SIG-M5 (cell line): ENCODE measurements at places on chromosomes 5 and 9.
A peak's percentile ranks its signal among the peaks of the same experiment; 100 is the strongest.

GRCh38 chr9:36976371-36977030 is 57.6 kb downstream of the PAX5 start:
- DNase-seq, result no peak

GRCh38 chr5:75524071-75524470 is 12.4 kb downstream of the POLK start:
- peak; percentile 21 for DNase-seq

- DNase-seq, result no peak
Observed at GRCh38 chr9:68672215-68672614, 32.8 kb upstream of the PIP5K1B start.

DNA sequence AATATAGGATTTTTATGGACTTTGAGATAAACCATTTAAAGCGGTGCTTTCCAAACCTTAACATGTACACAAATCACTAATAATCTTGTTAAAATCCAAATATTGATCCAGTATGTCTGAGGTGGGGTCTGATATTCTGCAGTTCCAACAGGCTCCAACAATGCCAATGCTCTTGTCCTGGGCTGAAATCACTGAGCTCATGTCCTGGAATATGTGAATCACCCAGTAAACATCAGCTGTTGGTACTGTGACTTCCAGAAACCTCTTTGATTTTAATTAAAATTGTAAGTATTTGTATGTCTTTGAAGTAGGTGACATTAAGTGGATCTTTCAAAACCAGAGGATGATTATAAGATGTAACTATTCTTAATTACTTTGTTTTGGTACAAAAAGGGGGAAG is 52.8 kb upstream of the CAST start:
- DNase-seq, result no peak

- no peak for DNase-seq
Observed at GRCh38 chr5:154702477-154702876, 52.7 kb upstream of the LARP1 start.

- no peak for DNase-seq
Observed at GRCh38 chr9:6575324-6576034, 70.0 kb downstream of the GLDC start.

DNA sequence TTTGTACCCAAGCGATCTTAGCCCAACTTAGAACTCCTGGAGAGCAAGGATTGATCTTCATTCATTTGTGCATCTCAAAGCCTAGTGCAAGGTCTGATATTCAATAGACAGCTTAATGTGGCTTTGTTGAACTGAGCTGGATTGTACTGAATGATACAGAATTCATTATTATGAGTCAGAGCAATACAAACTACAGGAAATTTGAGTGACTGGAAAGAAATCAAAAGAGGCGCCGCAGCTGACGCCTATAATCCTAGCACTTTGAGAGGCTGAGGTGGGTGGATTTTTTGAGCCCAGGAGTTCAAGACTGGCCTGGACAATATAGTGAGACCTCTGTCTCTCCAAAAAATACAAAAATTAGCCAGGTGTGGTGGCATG is 58.6 kb downstream of the ENC1 start:
- DNase-seq, result no peak

- DNase-seq, result no peak
Observed at GRCh38 chr5:98563885-98564653, 209.4 kb upstream of the RGMB start.

GRCh38 chr5:69312459-69313160 is 20.0 kb downstream of the CCDC125 start:
- DNase-seq, result no peak

DNA sequence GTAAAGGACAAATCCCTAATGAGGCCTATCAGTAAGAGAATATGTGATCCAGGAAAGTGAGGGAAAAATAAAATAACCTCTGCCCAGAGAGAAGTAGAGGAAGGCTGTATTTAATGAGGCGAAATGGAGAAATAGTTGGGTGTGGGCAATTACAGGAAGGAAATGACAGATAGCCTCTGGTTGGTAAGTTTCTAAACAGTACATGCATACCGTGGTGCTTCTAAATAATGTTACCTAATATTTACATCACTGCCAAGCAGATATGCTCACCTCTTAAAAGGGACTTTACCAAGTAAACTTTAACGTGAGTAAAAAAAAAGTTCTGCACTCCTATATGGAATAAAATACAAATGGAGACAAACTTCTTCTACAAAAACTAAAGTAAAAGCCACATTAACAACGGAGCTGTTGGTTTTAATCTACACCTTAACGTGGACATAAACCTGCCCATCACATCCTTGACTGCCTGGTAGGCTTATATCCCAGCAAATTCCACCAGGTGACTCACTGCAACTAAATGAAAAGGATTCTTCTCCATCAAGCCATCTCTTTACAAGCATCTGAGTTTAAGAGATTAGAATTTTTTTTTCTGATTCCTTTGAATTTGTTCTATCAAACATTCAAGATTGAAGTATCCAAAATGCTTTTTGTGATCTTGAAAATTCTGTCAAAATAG is 12.4 kb downstream of the NFIL3 start:
- DNase-seq, result peak; percentile 24

DNA sequence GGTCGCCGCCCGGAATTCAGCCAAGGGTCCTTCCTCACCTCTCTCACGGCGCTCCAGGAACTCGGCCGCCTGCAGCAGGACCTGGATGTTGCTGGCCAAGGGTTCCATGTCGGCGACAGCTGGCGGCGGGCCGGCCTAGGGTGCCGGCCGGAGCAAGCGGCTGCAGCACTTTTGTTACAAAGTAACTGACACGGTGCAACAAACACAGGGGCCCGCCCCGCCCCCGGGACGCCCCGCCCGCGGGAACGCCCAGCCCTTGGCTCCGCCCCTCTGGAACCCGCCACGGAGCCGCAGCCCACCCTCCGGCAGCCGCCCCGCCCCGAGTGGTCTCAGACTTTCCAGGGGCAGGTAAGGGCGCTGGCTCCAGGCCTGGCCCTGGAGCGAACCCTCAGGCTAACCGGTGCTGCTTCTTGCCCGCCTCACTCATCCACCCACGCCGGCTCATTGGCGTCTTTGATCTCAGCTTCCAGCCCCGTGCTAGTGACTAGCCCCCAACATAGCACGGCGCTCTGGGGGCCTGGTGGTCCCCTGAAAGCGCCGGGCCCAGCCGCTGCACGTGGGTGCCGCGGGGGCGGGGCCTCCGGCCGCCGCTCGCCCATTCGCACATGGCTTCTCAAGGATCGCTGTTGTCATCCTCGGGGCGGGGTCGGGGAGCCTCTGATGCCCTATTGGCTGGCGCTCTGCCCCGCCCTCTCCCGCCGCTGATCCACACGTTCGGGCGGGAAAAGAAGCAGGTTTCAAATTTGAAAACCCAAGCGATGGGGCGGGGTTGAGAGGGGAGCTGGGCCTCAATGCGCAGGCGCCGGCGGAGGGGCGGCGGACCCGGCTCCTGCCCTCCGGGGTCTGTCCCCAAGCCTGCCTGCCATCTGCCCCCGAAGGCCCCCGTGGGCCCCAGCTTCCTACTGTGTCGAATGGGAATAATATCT is at the start of gene MXD3:
Gene MXD3, minus strand, starts transcription at position 176 of the 926 bp plus-strand sequence. Its CDS starts 68 bp downstream, at position 108.
- peak; percentile 96 for DNase-seq

DNA sequence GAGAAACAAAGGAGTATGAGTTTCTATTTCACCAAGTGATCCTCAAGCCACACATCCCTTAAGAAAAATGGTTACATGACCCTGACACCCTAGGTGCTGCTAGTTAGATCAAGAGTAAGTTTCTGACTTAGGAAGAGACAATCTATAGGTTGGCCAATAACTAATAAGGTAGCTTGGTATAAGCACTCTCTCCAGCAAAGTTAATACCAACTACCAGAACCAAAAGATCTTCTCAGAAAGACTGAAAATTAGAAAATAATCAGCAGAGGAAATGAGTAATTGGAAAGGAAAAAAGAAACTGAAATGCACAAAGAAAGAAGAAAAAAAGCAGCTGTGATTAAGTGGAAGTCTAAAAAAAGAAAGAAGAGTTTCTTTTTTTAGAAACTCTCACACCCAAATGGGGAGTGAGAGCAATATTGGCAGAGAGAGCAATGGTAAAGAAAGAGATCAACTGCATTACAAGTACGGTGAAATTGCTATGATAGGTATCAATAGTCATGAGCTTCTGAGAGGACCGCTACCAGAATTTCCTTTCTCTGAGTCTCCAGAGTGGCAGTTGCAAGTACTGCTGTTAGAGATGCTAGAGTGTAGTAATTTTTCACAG is 195.5 kb downstream of the TMEM167A start:
- no peak for DNase-seq

GRCh38 chr9:77731008-77731698 is 83.0 kb upstream of the GNA14 start:
- no peak for DNase-seq

- no peak for DNase-seq
Observed at GRCh38 chr5:81021486-81021885, 61.3 kb downstream of the RASGRF2 start.

- DNase-seq, result no peak
Observed at GRCh38 chr9:123375469-123376132, 19.6 kb downstream of the CRB2 start.

DNA sequence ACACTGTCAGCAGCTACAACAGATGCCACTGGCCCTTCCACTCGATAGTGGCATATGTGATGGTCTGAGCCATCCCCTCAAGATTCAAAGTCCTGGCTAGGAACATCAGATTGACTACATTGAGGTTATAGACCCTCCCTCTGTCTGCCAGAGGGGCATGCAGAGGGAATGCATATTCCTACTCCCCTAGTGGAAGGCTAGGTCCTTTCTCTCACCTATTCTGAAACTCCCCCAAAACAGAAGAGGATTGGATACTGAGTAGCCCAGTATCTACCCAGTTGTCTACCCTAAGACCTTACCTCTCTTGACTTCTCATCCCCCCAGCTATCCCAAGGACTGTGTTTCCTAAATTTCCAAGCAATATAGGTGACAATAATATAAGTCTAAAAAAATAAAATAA is 78.5 kb upstream of the PDE4D start:
- no peak for DNase-seq
